Smooth muscle cell of the brain vasculature (primary cell): ENCODE measurements at places on chromosomes 12 and 14.
A peak's percentile ranks its signal among the peaks of the same experiment; 100 is the strongest.

GRCh38 chr12:101889211-101889752 is 11.9 kb downstream of the DRAM1 start:
- no peak for DNase-seq

- DNase-seq = no peak
Measured at GRCh38 chr12:19971361-19972280, 396.7 kb upstream of the PDE3A start.

- DNase-seq = no peak
Measured at GRCh38 chr12:70448371-70448770, 82.3 kb downstream of the KCNMB4 start.

DNA sequence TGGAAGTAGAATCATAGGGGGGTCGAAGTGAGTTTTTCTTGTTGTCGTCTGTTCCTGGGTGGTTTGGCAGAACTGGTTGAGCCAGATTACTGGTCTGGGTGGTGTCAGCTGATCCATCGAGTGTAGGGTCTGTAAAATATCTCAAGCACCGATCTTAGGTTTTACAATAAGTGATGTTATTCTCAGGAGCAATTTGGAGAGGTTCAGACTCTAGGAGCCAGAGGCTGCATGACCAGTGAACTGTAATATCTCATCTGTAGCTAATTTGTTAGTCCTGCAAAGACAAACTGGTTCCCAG is 9.7 kb upstream of the SERPINA1 start:
- DNase-seq = no peak

GRCh38 chr12:113850309-113851056 is 115.6 kb downstream of the RBM19 start:
- DNase-seq = peak; percentile 40

GRCh38 chr14:21711360-21711961 is 37.8 kb upstream of the OR4E1 start:
- peak; percentile 1 for DNase-seq

DNA sequence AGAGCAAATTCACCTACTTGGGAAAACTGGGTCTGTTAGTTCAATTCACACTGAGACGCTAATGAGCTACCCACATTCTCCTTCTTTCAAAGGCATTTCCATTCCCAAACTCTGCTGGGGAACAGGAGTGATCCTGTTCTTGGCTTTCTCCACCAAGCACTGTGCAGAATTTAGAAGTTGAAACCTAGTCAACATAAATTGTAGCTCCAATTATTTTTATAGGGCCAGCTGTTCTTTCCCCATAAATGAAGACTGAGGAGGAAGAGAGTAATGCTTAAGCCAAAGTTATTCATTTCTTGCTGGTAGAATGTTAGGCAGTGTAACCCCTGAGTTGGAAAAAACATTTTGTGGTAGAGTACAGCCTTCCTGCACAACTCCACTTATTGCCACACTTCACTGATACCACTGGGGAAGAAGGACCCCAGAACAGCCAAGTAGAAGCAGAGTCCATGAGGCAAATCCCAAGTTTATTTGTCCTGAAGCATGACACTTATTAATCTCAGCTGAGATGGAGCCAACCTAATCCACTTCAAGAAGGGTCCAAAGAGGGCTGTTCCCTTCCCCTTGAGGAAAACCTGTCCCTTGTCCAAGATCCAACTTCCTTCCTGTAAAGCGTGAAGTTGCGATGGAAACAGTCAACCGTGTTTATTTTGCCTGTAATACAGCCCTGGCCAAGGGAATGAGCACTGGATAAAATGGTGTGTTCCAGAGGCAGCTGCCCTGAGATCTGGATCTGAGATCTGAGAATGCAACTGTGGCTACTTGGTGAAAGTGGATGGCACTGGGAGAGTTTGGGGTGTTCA is 151.8 kb downstream of the TBX5 start:
- DNase-seq = no peak

DNA sequence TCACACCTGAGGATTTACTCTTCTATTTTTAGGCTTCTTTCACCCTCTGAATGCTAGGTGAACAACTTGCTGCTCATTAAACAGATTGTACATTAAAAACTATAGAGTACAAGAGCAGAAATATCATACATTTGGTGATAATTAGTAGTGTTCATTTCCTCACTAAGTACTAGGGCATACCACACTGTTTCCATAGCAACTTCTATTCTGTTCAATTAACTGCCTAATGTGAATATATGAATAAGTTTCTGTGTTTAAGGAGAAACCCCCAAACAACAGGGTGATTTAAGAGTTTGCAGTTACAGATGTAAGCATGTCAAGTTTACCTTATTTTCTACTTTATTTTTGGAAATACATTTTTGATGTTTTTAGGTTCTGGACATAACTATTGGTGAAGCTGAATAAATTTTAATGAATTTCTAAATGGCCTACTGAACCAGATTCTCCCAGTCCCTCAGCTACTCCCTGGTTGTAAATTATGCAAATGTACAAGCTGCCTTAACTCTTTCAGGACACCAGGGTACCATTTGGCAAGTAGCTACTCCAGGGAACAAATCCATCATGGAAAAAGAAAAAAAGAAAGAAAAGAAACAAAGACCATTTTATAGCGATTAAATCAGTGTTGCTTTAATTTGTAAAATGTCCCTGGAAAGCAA is 199.8 kb upstream of the NAV3 start:
- DNase-seq = no peak

DNA sequence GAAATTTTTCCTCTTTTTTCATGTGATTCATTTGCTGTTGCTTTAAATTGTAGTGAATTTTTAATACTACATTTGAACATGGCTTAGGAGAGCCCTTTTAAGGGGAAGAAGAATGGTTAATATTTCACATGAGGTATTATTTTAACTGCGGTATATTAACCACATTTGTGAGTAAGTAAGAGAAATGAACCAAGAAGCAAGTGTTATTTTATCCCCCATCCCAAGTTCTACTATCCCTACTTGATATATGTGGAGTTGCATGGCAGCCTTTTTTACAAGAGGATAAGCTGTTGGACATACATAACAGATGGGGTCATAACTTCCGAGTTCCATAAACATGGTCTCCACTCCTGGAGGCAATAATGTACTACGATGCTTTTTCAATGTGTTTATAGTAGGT is 623.3 kb downstream of the LRFN5 start:
- no peak for DNase-seq

GRCh38 chr12:47838286-47838931 is 18.7 kb upstream of the HDAC7 start:
- no peak for DNase-seq

DNA sequence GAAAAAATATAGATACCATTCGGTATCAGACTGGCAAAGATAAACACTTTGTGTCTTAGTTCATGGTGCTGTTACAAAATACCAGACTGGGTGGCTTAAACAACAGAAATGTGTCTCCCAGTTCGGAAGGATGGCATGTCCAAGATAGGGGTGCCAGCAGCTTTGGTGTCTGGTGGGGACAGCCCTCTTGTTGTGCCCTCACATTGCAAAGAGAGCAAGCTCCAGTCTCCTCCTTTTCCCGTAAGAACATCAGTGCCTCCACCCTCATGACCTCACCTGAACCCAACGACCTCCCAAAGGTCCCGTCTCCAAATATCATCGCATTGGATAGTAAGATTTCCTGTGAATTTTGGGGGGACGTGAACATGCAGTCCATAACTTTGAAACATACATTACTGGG is 12.4 kb downstream of the ZBTB42 start:
- DNase-seq = no peak

- DNase-seq = no peak
Measured at GRCh38 chr12:125178222-125178621, 113.0 kb downstream of the AACS start.

DNA sequence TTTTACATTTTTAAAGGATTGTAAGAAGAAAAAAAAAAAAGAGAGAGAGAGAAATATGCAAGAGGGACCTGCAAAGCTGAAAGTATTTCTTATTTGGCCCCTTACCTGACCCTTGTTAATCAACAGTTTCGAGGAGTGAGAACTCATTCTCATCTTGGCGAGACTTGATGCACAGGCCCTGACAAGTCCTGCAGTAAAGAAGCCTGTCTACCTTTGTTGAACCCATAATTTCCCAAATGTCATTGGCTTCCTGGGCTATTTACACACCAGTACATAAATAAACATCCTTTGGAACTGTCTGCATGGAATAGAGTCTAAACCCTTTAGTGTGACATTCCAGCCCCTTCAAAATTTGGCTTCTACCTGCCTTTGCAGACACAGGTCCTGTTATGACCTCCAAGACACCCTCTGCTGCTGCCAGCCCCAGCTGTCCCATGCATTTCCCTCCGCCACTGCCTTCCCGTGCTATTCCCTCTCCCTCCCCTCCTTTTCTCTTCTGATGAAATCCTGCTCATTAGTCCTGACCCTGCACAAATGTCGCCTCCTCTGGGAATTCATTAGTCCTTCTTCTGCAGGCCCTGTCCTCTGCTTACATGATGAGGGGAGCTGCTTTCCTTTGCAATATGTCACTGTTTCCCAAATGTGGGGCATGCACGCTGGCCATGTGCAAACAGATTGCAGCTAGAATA is 35.1 kb downstream of the MYL2 start:
- no peak for DNase-seq

DNA sequence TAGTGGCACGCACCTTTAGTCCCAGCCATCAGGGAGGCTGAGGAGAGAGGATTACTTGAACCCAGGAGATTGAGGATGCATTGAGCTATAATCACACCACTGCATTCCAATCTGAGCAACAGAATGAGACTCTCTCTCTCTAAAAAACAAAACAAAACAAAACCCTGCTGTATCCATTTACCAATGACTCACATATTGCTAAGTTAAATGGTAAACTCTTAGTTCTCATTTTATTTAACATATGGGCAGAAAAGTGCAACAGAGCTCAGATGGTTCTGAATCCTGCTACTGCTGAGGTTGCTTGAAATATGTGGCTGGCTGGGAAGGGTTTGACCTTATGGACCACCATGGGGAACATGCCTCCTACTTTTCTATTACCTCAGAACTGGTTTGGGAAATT is 33.7 kb upstream of the CCNT1 start:
- peak; percentile 2 for DNase-seq

- no peak for DNase-seq
Measured at GRCh38 chr12:75716291-75717025, 205.0 kb upstream of the KRR1 start.

- DNase-seq = no peak
Measured at GRCh38 chr14:68596701-68597100, 196.2 kb downstream of the ZFP36L1 start.

GRCh38 chr12:114674251-114675047 is 9.5 kb downstream of the TBX3 start:
- DNase-seq = no peak

GRCh38 chr12:5923751-5924150 is 21.3 kb downstream of the ANO2 start:
- DNase-seq = no peak
